ENCODE measurements at places on chromosomes 7 and 10. TPM values are rescaled to one million over a fixed set of nuclear protein-coding genes. Genes with fewer than 3 reads are reported as not detected.

DNA sequence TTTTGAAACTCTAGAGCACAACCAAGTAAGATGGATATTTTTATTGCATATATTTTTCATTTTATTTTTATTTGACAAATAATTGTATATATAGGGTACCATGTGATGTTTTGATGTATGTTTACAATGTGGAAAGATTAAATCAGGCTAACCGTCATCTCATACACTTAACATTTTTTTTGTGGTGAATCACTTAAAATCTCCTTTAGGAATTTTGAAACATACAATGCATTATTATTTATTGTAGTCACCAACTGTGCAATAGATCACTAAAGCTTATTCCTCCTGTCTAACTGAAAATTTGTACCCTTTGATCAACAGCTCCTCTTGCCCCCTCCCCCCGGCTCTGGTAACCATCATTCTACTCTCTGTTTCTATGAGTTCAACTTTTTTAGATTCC is 77.2 kb downstream of the DNAH11 start:
- DNase-seq = no peak

DNA sequence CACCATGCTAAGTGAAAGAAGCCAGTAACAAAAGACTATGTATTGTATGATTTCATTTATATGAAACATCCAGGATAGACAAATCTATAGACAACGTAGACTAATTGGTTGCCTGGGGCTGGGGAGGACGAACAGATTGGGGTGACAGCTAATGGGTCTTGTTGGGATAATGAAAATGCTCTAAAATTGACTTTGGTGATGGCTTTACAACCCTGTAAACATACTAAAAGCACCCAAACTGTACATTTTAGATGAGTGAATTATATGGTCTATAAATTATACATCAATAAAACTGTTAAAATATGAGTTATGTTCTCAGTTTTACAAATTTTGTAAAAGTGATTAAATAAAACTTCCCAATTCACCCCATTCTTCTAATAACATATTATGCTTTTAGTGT is 261.5 kb downstream of the ELMO1 start:
- DNase-seq = no peak

GRCh38 chr7:47817917-47818316 is 130.3 kb downstream of the PKD1L1 start:
- no peak for DNase-seq

Gene GHRHR
- total RNA-seq = not detected
